ENCODE measurements at places on chromosomes 3 and 15. TPM values are rescaled to one million over a fixed set of nuclear protein-coding genes. Genes with fewer than 3 reads are reported as not detected.

The HDAC11 gene
- 7.1 TPM for total RNA-seq

The WNT5A gene
- 0.06 TPM for total RNA-seq

The METTL6 gene
- total RNA-seq, result 17.3 TPM

The GRAMD2A gene
- not detected for total RNA-seq

The IL5RA gene
- 0.33 TPM for total RNA-seq

The GOLGA6D gene
- total RNA-seq, result not detected

The STRIT1 gene
- total RNA-seq, result not detected
